ENCODE measurements at places on chromosomes 2 and 18.

- peak; percentile 96 for DNase-seq
These were observed 18.7 kb upstream of the SCYGR1 start for GRCh38 chr2:227406177-227407031.

- no peak for DNase-seq
These were observed 23.6 kb downstream of the SLC66A2 start for GRCh38 chr18:79927607-79928562.

- no peak for DNase-seq
These were observed 623.9 kb downstream of the NYAP2 start for GRCh38 chr2:226023383-226023782.

DNA sequence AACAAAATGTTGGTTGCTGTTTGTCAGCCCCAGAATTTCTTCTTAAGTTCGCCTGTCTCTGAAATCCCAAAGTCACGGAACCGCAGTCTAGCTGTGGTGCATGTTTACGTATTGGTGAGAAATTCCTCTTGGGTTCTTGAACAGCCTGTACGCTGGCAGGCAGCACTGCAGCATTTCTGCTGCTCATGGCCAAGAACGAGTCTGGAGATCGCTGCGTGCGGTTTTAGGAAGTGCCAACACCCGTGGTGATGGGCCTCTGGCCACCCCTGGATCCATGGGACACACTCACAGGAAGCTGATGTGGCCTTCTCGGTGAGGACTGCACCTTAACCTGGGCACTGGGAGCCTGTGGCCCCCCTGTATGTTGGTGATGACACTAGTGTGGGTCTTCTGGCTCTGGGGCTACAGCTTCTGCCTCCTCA lies 23.7 kb downstream of the ASB1 start:
- DNase-seq: no peak

- no peak for DNase-seq
These were observed 29.5 kb downstream of the KIAA2012 start for GRCh38 chr2:202102425-202103000.

DNA sequence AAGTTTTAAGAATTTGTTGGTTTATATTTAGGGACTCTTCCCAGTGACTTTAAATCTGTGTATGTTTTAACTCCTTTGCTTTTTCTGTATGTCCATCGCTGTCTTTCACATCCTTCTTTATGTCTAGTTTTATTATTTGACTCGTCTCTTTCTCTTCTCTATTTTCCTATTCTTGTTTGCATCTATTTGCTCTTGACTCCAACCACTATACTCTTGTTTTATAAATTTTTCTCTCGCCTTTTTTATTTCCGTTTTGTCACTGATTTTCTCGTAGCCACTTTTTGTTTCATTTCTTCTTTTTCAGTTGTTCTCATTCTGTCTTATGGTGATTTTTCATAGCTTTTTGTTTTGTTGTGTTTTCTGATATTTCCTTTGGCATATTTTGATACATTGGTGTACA lies 170.5 kb upstream of the NETO1 start:
- no peak for DNase-seq

GRCh38 chr2:73022024-73022568 lies 49.4 kb downstream of the SFXN5 start:
- DNase-seq: no peak
